ENCODE measurements at places on chromosomes 7 and 10.

GRCh38 chr10:49286686-49287085 is 12.3 kb upstream of the C10orf71 start:
- DNase-seq, result no peak

DNA sequence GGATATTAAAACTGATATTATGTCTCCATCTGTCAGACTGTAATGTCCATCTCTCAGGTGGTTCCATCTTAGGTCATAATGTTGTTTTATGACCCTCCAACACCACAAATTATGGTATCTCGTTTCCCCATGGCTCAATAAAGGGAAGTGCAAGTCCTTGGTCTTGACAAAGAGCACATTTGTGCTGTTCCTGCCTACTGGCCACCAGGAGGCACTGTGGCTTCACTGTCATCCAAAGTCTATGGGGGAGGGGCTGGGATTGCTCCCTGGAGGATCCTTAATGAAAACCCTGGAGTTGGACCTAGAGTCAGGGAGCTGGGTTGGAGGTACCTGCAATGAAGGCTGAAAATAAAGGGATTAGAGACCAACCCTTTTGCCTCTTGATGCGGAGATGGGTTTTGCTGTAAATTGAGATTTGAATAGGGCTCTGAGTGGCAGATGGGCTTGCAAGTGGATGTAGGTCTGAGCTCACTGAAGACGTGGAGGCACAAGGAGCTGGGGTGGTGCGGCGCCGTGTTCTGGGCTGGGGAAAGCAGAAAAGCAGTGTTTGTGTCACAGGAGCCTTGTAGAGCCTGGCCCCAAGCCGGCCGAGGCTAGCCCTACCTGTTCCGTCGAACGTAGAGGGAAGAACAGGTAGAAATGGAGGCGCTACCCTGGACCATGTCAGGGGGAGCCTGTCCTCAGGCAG is 180.5 kb upstream of the PRSS58 start:
- DNase-seq, result no peak

DNA sequence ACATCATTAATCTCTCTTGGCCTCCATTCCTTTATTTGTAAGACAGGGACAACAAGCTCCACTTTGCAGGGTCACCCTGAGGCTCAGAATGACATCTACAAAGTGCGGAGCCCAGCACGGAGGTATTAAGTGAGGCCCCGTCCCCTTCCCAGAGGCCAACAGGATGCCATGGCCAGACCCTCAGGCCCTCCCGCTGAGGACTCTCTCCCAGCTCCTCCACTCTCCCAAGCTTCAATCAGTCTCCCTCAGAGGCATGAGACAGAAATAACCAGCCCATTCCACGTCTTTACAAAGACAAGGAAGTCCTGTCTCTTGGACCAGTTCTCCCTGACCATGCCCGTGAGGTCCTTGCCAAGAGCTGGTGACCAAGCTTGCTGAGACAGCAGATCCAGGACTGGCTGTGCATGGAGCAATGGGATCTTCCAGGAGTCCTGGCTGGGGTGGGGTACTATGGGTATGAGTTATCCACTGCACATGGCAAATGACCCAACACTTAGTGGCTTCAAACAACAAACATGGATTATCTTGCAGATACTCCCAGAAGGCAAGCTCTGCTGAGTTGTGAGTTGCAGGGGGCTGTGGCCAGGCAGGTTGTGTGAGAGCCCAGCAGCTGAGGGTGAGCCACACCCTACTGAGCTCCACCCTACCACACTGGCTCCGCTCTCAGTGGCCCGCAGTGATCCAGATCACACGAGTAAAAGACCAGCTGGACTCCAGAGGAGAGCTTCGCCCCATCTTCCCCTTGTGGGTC is 4.3 kb upstream of the PPIF start:
- DNase-seq, result no peak

DNA sequence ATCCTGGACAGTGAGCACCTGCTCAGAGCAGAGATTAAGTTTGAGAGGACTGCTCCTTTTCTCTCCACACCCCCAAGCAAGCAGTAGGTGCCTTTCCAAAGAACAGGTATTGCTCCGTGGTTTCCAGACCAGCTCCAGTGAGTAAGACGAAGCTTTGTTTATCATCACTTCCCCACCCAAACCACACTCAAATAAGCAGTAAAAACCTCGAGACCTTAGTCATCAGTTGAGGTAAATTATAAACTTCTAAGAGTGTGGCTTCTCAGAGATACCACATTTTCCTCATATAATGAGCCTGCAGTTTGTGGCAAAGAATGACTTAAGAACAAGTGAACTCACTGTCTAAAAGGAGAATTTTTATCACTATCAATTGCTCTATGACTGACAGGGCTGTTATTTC is 50.0 kb upstream of the GRB10 start:
- DNase-seq, result peak; percentile 86

DNA sequence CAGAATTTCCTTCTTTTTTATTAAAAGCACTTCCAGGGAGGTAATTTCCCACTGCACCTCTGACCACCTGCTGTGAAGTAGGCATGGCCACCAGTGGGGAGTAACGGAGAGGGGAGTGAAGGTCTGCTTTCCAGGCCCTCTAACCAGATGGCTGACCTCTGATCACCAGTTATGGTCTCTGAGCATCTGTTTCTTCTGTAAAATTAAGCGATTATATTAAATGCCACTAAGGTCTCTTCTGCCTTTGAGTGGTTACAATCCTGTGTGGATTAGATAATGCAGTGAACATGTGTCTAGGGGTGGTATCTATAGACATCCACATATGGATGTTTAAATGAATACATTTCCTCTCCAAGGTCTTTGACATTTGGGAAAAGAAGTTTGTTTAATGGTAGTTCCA is 199.6 kb downstream of the HERPUD2 start:
- no peak for DNase-seq

DNA sequence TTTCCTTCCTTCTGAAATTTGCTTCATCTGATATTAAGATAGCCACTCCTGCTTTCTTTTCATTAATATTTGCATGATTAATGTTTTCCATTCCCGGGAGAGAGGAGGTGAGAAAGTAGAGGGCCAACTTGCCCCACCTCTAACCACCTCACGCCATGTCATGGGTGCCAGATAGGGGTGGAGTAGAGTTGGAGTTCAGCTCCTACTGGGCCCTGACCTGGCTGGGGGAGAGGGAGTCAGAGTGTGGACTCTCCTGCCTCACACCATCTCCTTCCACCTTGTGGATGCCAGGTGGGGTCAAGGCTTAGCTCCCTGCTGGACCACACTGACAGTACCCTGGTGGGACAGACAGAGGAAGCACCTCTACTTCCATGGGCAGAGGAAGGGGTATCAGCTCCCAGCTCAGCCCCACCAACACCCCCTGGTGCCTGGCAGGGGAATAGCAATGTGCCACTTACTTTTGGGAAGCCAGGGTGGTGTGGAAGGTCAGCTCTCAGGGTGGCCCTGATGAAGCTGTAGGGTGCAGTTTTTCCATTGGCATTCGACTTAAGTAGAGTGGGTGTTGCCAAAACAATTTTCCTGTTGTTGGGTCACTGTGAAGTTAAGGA is 28.0 kb downstream of the CHST12 start:
- DNase-seq, result no peak

- DNase-seq, result no peak
Observed at GRCh38 chr7:106124186-106124585, 12.1 kb upstream of the SYPL1 start.

DNA sequence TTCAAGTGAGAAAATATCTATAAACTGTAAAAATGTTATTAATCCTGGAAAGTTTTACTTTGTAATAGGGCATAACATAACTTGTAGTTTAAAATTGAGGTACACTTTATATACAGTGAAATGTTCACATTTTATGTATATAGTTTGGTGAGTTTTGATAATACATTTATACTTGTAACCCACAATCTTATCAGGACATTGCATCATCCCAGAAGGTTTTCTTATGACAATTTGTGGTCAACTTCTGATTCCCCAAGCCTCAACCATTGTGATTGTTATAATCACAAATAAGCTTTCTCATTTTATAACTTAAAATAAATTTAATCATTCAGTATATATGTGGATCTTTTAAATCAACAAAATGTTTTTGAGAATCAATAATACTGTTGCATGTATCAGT is 151.1 kb downstream of the TFPI2 start:
- DNase-seq, result no peak

DNA sequence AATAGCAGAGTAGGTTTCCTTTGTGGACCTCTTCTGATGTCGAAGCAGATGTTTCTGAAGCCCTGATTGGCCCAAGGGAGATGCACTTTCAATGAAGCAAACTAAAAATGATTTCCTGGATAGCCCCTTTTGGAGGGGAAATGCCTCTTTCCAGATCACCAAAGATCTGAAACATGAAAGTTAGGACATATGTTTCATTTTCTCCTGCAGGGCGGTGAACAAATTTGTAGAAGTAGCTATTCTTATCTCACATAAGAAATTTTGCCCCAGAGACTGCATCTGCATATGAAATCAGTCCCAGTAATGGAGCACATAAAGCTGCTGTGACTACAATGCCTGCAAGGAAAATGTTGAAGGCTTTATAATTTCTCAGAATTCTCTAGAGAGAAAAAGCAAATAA is 56.0 kb downstream of the THSD7A start:
- DNase-seq, result no peak

DNA sequence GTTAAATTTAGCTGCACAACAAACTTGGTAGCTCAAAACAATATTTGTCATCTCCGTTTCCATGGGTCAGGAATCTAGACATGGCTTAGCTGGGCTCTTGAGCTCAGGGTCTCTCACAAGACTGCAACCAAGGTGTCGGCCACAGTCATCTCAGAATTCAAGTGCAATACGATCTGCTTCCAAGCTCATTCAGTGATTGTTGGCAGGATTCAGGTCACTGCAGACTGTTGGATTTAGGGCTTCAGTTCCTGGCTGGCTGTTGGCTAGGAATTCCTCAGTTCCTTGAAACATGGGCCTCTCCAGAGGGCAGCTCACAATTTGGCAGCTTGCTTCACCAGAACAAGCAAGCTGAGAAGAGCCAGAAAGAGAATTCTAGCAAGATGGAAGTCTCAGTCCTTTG is 17.5 kb upstream of the CHST3 start:
- DNase-seq, result no peak

- no peak for DNase-seq
Observed at GRCh38 chr7:45597286-45597984, 23.3 kb downstream of the ADCY1 start.

GRCh38 chr7:630111-630511 is 96.4 kb upstream of the DNAAF5 start:
- no peak for DNase-seq

DNA sequence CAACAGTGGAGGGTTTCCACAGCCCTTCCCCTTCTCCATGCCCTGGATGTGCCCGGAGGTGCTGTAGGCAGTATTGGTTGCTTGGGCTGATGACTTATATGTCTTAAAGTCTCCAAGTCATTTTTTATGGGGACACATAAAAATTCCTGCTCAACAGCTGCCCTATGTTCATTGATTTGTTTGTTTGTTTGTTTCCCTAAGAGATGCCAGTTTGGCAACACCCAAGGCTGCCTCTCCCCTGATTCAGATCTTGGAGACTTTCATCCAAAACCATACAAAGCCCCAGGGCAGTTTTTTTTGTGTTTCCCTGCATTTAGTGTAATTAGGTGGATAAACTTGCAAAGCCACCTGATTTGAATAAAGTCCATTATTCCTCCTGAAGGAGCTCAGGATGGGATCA is 115.3 kb downstream of the PLPP4 start:
- no peak for DNase-seq

DNA sequence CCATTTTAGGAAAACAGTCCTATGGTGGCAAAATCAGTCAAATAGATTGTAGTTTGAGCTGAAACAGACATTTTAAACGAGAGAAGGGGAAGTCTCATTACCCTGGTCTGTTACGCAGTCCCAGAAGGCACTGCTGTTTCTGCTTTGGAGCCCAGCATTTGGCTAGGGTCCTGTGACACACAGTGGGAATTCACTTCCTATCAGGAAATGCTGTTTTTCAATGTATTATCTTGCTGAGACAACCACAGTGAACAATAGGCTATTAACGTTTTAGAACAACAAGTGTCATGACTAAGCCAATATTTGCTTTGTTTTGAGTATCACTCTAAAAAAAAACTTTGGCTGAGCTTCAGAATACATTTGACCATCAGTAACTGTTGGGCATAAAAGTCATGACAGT is 74.1 kb downstream of the ADD3 start:
- DNase-seq, result no peak

DNA sequence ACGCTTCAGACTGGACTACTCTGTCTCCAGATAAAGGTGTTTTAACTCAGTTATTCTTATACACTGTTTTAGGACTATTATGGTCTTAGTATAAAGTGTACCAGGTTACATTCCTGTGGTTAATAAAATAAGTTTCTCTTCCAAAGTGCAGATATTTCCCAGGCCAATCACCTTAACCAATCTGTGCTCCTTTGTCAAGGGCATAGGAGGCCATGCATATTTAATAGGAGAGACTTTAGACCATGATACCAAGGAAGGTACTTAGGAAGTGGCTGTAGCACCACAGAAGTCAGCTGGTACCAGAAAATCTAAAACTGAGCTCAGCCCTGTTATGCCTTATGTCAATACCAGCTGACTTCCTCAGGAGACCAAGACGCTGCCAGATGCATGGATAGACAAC is 226.5 kb upstream of the TMEM72 start:
- peak; percentile 66 for DNase-seq

DNA sequence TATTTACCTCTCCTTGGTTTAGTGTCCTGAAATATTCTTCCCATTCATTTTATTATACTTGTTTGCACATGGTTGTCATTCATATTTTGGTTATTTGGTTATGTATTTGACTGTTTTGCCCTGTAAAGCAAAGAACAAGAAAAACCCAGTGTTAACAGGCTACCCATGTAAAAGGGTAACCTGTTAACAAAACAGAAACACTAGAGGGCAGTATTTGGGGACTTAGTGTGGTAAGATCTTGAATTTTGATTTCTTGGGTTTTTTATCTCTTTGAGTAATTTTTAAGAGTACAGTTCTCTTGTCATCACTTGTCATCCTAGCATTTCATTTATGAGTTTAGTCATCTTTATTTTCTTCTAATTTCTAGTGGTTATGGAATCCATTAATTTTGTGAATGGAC is 51.3 kb downstream of the POLL start:
- no peak for DNase-seq

DNA sequence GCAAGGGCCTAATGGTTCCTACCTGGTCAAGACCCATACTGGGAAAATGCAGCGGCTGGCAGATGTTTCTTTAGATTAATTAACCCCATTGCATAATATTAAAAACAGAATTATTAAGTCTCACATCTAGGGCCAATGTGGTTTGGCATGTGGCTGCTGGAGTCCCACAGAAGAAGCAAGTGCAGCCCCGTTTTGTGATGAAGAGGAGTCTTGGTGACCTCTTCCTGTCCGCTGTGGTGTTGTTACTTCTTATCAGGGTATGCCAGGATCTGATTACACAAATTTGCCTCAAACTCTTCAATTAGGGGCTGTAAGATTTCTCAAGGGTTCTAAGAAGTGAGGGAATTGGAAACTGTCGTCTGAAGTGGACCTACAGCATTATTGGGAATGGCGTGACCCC is 240.3 kb downstream of the SEC23IP start:
- no peak for DNase-seq

DNA sequence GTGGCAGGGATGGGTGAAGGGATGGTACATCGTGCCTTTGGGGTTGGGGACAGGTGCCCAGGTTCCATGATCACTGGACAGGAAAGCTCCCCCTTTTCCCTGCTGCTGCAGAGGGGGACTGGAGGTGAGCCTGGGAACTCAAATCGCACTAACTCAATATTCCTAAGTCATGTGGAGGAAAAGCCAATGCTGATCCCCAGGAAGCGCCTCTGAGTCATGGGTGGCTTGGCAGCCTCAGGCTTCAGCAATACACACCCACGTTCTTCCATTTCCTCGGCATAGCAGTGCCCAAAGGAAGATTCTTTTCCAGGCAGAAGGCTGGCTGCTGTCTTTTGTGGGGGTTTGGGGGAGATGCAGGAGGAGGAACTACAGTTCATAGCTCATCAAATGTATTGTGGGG is 165.8 kb downstream of the CCDC3 start:
- no peak for DNase-seq

- peak; percentile 67 for DNase-seq
Observed at GRCh38 chr10:19290770-19291169, 242.2 kb downstream of the MALRD1 start.
